ENCODE measurements at places on chromosomes 3 and 15.

- no peak for DNase-seq
These were observed 14.5 kb downstream of the NCEH1 start for GRCh38 chr3:172696357-172696756.

DNA sequence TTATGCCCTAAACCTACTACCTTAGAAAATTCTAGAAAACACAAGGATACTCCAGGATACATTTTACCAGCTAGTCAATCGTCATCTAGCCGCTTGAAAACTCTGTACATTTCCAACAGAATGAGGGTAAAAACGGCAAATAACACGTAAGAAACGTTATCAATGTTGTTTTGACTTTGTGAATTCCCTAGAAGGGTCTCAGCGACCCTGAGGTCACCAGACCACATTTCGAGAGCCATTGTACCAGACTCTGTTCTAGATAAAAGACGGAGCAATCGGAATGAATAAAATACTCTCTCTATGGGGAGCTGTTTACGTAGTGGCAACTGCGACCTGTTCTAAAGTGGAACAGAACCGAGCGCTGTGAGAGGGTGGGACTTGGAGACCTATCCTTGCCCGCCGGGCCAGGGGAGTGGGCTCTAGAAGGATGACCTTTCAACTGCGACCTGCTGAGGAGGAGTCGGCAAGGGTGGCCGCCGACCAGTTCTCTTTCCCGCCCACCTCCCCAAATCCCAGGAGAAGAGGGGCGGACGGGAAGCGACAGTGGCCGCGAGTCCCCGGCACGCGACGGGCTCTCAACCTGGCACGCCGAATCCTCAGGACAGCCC, 778 bp upstream of the AP4E1 start:
- no peak for DNase-seq

DNA sequence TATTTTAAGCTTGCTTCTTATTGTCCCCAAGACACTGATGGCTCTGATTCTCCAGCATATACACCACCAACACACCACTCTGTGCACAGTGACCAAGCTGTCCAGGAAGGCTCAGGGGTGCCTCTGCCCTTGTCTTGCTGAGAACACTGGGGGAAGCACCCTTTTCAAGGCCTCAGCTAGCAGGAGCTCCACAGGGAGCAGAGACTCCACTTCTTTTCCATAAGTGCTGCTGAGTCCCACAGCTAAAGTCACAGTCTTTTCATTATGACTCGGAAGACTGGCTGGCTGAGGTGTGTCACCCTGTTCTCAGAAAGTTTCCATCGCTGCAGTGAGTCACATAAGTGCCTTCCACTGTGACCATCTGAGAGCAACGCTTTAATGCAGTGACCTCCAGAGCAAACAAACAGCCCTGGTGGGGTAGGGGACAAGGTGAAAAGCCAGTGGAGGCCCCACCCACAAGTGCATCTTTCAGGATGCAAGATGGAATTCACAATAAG, 226.9 kb upstream of the CHRNA7 start:
- DNase-seq = no peak

GRCh38 chr15:94077938-94078337, 153.4 kb upstream of the MCTP2 start:
- DNase-seq = no peak

- no peak for DNase-seq
These were observed 95.6 kb upstream of the TJP1 start for GRCh38 chr15:29917600-29918597.

DNA sequence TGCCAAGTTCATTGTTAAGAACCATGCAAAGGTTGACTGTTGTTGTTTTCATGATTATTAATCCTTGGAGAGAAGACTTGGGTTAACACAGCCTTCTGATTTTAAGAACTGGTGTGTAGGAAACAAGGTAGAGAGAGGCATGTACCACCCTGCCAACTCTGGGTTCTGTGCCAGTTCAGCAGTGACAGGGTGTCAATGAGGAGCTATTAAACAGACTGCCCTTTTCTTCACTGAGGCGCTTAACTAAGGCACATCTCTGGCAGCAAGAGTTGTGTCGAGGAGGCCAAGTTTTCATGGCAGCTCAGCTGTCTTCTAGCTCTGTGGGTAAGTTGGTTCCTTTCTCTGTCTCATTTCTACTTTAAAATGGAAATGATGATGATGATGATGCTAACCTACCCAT, 117.6 kb downstream of the FEZF2 start:
- DNase-seq = no peak

DNA sequence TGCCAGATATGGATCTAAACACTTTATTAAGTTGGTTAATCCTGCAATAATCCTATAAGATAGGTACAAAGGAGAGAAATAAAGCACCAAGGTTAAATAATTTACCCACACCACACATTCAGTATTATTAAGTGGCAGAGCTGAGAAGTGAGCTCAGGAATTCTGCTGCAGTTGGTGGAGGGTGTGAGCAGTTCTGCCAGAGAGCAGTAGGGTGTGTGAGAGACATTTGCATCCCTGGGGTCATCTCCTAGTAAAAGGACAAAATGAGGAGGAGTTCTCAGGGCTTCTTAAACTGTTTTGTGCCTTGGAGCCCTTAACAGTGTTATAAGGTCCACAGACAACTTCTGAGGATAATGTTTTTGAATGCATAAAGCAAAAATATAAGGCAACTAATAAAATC, 484.5 kb downstream of the TAFA4 start:
- DNase-seq = no peak

DNA sequence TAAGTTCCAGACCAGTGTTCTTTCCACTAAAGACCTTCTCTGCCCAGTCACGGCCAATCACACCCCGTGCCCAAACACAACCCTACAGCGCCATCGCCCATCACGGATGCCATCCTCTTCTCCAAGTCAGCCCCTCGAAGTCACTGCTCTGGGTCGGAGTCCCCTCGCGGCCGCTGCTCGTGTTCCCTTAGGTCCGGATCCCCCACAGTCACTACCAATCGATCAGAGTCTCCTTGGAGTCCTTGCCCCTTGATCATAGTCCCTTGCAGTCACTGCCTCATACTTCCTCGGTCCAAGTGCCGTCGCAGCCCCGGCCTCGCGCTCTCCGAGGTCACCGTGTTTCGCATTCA, 461 bp downstream of the PCYT1A start:
- DNase-seq = no peak

GRCh38 chr3:119870512-119870911, 88.6 kb downstream of the NR1I2 start:
- no peak for DNase-seq

DNA sequence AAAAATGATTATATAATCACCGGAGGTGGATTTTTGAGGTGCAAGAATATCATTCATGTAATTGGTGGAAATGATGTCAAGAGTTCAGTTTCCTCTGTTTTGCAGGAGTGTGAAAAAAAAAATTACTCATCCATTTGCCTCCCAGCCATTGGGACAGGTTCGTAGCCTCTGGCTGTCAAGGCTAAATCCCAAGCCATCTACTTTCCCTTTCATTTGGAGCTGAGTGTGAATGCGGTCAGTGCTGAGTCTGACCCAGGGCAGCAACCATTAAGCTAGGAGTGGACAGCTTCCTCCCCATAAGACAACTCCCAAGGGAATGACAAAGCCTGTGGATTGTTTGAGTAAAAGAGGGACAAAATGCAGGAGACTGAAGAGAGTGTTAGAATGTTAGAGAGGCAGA, 33.6 kb downstream of the PARP14 start:
- DNase-seq = no peak

DNA sequence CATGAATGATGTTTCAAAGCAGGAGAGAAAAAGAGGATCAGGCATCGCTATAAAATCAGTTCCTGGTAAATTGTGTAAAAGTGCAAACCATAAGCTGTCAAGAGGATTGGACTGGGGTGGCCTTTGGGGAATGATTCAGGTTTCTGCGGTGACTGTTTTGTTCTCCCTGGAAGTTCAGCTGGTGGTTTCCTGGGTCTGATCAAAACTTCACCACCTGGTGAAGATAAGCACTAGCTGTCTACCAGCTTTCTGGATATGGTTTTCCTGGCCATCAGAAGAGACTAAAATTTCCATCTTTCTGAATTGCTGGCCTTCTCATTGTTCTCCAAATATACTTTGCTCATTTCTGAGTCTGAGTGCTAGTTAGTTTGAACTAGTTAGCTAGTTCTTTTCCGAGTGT, 2.7 kb upstream of the NANOGP8 start:
- no peak for DNase-seq

- no peak for DNase-seq
These were observed 45.8 kb upstream of the ATP2B2 start for GRCh38 chr3:10551139-10551538.

GRCh38 chr3:58496206-58496857, 4.4 kb downstream of the KCTD6 start:
- no peak for DNase-seq

DNA sequence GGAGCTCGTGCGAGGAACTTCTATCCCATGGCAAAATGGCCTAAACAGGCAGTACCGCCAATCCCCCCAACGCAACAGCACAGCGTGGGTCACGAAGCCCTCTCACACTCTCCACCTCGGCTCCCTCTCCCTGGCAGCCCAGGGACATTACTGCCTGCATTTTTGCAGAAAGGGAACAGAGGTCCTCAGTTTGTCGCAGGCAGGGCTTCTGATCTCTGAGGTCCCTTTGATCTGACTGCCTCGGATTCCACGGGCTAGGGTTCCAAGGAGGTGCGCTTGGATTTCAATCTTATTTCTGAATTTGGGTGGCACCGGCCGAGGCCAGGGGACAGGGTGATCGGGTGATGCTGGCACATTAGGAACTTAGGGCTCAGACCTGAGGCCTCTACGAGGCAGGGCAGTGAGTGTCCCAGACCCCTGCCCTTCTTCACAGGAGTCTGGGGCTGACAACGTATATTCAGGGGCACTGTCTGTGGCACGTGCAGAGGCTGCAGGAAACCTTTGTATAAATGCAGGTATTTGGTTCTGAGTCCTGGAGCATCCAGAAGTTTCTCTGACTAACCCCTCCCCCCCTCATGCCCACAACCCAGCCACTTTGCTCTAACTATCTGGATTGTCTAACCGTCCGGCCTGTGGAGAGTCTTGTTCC, 197.9 kb downstream of the XXYLT1 start:
- no peak for DNase-seq

Measured in stimulated activated CD4-positive, alpha-beta T cell treated with anti-CD3 and anti-CD28 coated beads, TNF-alpha, amount 100 ng/mL, for 24 hours (primary cell).